Cortex of kidney (tissue), 1 donor: ENCODE measurements at places on chromosomes 7 and 10.

DNA sequence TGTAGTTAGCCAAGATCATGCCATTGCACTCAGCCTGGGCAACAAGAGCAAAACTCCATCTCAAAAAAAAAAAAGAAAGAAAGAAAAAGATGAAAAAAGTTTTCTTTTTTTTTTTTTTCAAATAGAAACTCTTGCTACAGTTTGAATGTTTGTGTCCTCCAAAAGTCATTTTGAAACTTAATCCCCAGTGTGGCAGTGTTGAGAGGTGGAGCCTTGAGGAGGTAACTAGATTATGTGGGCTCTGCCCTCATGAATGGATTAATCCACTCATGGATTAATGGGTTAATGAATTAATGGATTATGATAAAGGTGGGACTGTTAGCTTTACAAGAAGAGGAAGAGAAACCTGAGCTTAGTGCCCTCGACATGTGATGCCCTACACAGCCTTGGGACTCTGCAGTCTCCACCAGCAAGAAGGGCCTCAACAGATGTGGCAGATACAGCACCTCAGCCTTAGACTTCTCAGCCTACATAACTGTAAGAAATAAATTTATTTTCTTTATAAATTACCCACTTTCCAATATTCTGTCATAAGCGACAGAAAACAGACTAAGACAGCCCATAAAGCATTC is 25.1 kb downstream of the CPEB3 start:
- no peak for DNase-seq

DNA sequence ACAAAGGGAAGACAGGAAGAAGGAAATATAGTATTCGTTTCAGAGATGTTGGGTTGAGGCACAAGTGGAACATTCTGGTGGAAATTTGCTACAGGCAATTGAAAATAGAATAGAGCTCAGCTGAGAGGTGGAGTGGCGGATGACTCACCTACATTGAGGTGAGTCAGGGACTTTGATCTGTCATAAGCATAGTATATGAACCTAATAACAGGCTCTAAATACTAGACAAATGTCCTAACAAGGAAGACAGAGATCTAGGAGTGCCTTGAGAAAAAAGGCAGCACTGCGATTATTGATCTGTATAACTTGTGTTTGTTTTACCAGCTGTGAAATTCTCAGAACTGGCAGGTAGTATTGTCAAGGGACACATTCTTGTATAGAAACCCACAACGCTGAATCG is 907 bp upstream of the IFRD1 start:
- no peak for DNase-seq

DNA sequence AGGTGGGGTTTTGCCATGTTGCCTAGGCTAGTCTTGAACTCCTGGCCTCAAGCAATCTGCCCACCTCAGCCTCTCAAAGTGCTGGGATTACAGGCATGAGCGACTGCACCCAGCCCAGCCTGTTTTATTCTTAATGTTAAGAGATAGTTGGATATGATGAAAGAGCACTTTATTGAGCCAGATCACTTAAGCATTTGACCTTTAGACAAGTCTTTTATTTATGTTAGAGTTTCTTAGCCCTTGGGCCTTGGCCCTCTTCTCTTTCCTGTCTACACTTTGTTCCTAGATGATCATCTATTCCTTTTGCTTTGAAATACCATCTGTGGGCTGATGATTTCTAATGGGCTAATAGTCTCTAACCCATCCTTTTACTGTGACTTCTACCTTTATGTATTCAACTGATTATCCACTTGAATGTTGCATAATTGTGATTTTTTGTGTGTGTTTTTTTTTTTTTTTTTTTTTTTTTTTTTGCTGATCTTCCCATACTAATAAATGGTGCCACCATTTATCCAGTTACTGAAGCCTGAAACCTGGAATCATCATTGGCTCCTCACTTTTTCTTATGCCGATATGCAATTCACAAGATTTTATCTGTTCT is 34.8 kb downstream of the BTRC start:
- no peak for DNase-seq

- no peak for DNase-seq
Observed at GRCh38 chr7:491292-491957, 28.2 kb downstream of the PDGFA start.

GRCh38 chr10:91096274-91096673 is 124.2 kb upstream of the PCGF5 start:
- DNase-seq: no peak

GRCh38 chr10:84267503-84268126 is 22.8 kb downstream of the RGR start:
- no peak for DNase-seq

GRCh38 chr10:21166557-21167287 is 269.6 kb upstream of the NEBL start:
- DNase-seq: no peak

DNA sequence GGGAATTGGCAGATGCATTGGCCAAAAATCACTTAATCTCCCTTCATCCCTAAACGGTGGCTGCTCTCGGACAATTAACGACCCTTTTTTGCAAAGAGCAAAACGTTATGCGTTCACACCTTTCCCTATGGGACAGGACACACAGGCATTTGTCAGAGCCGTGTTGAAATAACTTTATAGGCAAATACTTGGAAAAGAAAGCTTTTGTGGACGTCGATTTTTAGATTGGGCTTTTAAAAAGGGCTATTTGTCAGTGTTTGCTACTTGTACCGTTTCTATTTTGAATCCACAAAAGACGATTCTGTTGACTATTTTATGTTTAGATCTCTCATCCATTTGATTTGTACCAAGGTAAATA is 245.6 kb downstream of the SLC25A13 start:
- no peak for DNase-seq

- DNase-seq: no peak
Observed at GRCh38 chr7:157718303-157719007, 381.7 kb downstream of the DNAJB6 start.

- no peak for DNase-seq
Observed at GRCh38 chr7:139471740-139472353, 11.6 kb downstream of the KLRG2 start.

DNA sequence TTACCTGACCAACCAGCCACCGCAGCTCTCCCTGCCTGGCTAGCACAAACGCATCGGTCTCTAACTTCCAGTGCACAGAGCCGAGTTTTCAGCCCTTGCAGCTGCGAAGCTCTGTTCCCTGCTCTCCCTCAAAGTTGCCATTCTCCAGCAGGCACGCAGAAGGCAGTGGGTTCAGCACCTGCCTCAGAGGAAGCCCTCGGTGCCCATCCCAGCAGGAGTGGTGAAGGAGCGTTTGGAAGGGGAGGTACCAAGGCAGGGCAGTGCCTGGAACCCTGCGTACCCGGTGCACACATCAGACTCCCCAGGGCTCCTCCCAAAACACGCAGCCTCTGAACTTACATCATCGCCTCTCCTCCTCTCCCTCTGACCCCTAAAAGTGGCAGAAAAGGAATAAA is 1.7 kb upstream of the STK32C start:
- no peak for DNase-seq

GRCh38 chr10:112517451-112517862 is 70.4 kb downstream of the VTI1A start:
- DNase-seq: no peak

DNA sequence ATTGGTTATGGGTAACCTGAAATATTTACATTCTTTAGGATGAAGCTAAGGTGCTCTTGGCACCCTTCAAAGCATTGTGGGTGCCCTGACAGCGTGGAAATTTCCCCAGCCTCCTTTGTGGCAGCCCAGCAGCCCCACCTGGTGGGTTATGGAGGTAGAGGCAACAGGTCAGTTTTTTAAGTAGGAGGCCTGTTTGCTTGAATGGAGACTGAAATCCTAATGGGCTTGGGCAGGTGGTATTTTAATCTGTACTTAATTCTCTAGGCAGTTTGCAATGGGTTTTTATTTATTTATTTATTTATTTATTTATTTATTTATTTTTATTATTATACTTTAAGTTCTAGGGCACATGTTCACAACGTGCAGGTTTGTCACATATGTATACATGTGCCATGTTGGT is 139.4 kb downstream of the EPC1 start:
- no peak for DNase-seq

- no peak for DNase-seq
Observed at GRCh38 chr7:50409856-50410745, 40.0 kb downstream of the FIGNL1 start.

GRCh38 chr10:3486346-3487065 is 298.5 kb downstream of the KLF6 start:
- DNase-seq: no peak

DNA sequence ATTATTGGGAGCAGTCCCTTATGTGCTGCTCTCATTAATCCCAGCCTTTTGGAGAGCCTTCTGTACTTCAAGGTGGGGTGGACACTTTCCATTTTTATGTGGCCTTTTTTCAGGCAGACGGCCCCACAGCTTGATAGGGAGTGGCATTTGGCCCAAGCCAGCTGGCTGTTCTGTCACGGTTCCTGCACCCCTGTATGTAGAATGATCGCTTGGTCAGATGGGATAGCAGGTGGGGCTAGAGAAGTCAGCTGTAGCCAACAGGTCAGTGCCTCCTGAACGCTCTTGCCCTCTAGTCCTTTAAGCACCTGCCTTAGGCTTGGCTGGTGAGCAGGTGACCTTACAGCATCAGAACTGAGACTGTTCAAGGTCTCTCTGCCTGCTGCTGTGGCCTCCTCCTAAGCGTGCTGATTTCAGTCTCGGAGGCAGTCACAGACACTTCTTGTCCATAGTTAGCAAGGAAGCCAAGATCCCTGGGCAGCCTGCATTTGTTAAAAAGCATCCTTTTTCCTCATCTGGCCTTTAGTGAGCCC is 95.3 kb downstream of the LRRC4 start:
- no peak for DNase-seq

DNA sequence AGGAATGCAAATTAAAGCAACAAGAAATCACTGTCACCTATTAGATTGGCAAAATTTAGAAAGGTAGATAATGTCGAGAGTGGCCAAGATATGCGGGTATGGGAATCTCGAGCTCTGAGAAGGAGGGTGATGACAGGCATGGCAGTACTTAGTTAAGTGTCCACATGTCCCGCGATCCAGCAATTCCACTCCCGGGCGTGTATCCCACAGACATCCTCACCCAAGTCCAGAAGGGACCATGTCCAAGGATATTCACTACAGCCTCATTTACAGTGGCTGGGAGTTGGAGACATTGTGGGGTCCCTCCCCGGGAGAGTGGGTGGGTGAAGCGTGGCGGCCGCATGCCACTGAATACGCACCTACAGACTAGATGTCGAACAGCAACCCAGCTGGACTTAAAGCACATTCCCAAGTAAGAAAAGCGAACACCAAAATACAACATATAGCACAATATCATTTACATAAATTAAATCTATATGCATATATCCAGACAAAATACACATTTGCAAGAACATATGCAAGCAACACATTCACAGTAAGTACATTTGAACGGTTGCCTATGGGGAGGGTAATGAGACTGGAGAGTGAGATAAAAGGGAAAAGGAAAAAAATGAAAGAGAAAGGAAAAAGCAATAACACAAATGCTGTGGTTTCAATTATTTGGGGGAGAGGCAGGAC is 9.9 kb downstream of the KCNH2 start:
- DNase-seq: no peak

DNA sequence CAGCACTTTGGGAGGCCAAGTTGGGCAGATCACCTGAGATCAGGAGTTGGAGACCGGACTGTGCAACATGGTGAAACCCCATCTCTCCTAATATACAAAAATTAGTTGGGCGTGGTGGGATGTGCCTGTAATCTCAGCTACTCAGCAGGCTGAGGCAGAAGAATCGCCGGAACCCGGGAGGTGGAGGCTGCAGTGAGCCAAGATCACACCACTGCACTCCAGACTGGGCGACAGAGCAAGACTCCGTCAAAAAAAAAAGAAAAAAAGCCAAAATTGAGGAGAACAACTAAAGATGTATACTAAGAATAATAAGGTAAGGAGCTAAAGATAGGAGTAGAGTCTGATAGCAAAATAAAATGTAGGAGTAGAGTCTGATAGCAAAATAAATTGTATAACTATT is 251.0 kb downstream of the KCND2 start:
- no peak for DNase-seq

- DNase-seq: no peak
Observed at GRCh38 chr7:47379629-47380324, 202.1 kb downstream of the TNS3 start.

DNA sequence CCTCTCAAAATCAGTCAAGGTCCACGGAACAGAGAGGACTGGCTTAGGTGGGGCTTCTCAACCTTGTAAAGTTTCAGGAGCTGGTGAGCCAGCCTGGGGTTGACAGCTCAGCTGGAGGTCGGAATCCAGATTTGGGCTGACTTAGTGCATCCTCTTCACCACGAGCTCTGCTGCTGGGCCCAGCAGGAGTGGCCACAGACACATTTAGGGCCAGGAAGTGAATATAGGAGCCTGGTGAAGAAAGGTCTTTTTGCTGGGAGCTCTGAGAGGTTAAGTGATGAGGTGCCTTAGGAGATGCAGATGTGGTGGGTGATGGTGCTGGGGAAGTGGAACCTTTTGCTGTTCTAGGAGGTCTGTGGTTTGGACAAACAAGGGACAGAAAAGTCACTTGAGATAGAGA is 39.3 kb upstream of the MMD2 start:
- DNase-seq: no peak

DNA sequence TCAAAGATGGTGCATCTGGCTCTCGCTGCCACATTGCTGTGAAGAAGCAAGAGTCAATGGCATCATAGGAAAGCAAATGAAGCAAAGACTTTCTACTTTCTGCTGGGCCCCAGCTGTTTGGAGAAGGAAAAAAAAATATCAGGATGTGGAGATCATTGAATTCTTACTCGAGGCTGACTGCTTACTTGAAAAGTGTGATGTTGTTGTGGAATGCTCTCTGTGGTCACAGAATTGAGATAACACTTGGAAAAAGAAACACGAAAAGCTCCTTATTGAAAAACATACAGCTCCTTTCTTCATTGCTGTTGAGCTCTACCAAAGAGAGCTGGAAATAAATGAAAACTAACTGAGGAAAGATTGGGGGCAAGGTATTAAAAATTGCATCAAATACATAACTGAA is 157.4 kb upstream of the TBX20 start:
- DNase-seq: no peak

DNA sequence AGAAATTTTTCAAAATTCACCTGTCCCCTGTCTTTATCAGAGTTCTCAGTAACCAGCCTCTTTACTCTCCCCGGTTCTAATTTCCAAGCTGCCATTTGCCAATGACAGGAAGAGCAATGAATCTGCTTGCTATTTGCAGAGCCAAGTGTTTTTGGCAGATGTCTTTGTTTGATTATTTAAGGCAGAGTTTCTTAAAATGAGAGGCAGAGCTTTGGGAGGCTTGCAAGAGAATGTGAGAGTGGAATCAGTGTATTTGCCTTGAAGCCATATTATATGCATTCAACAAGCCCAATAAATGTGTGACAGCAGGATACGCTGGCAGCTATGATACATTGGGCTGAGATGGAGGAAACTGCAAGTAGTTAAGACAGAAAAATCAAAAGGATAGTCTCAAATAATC is 196.5 kb downstream of the PHF14 start:
- DNase-seq: no peak

GRCh38 chr7:573933-574381 is 54.3 kb upstream of the PDGFA start:
- no peak for DNase-seq

GRCh38 chr10:21352886-21353285 is 172.6 kb downstream of the SKIDA1 start:
- no peak for DNase-seq

- no peak for DNase-seq
Observed at GRCh38 chr10:34280599-34281374, 534.3 kb downstream of the PARD3 start.
